ENCODE measurements at places on chromosomes 3 and 15.
A peak's percentile ranks its signal among the peaks of the same experiment; 100 is the strongest.

GRCh38 chr15:78415284-78415683, 22.7 kb upstream of the IREB2 start:
- DNase-seq = peak; percentile 13

DNA sequence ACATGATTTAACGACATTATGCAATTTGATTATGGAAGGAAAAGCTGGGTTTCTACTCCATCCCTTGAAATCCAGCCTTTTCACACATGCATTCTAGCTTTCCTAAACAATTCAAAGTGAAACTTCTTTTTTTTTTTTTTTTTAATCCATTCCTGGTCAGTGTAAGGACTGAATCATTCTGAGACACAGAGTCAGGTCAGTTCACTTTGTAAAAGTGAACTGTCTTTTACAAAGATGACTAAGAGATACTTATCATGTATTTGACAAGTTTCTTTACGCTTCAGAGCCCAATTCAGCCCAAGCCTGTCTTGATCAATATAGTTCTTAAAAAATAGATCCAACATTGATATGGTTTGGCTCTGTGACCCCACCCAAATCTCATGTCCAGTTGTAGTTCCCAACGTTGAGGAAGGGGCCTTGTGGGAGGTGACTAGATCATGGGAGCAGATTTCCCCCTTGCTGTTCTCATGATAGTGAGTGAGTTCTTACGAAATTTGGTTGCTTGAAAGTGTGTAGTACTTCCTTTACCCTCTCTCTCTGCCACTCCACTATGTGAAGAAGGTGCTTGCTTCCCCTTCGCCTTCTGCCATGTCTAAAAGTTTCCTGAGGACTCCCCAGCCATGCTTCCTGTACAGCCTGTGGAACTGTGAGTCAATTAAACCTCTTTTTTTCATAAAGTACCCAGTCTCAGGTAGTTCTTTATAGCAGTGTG, 345.6 kb upstream of the THBS1 start:
- DNase-seq = no peak

GRCh38 chr15:74340150-74340549, 27.3 kb downstream of the CYP11A1 start:
- no peak for DNase-seq

DNA sequence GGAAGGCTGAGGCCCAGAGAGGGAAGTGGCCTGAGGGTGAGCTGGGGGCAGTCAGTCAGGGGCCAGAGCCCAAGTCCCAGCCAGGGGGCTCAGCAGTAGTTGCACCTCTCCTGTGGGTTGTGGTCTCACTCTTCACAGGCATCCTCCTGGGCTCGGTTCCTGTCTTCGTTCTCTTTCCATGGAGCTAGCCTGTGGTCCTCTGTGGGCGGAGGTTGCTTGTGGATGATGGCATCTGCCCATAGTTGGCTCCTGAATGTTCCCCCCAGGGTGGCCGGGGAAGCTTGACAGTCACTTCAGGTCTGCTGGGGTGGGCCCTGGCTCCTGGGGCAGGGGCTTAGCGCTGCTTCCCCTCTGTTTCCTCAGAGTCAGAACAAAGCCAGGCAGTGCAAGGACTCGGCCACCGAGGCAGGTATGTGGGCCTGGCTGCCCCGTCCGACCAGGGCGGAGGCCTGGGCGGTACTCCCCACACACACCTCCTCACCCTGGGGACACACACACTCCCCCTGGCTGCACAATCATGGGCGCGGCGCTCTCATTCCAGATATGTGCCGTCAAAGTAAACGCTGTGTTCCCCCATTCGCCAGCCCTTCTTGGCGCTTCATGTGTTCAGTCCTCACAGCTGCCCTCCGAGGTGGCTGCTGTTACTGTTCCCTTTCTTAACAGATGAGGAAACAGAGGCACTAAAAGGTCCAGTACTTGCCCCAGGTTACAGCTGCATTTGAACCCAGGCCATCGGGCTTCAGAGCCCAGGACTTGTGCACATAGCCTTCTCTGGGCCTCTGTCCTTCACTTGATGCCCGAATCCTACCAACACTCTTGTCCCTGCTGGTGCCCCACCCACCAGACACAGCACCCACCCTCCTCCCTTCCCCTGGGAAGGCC, 34.5 kb downstream of the PSTPIP1 start:
- no peak for DNase-seq

- DNase-seq = no peak
Measured at GRCh38 chr3:10160346-10160745, 4.4 kb upstream of the IRAK2 start.

DNA sequence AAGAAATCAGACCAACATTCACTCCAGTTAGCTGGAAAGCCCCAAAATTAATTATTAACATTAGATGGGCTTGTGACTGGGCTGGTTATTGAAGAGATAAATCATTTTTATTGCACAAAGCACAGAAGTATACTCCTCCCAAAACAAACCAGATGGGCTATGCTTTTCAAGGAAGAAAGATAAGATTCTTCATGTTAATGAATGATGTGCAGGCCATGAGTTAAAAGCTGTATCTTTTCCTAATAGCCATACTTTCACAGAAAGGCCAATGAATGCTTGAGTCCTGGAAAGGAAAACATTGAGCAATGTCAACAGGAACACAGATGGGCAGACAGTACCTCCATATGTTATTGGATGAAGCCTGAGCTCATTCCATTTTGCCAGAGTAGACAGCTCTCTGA, 55.4 kb downstream of the OCA2 start:
- no peak for DNase-seq

GRCh38 chr3:159609625-159610024, 379.0 kb upstream of the IL12A start:
- DNase-seq = no peak

DNA sequence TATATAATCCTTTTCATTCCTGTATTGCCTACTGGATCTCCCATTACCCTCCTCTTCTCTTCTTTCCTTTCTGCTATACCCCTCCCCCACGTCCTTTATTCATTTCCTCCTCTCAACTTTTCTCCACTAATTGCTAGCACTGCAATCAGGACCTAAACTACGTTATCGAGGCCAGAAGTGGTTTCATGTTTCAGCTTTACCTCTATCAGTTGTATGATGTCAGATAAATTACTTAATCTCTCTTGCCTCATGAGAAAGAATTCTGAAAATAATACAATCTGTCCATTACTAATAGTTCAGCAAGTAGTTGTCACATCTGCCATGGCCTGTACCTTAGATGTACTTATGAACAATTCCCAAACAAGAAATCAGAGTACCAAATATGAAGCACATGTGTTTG, 10.6 kb downstream of the POPDC2 start:
- no peak for DNase-seq

GRCh38 chr15:83282776-83283137, 1.7 kb downstream of the BNC1 start:
- DNase-seq = no peak

- no peak for DNase-seq
Measured at GRCh38 chr15:74428442-74428787, 5.3 kb downstream of the SEMA7A start.

DNA sequence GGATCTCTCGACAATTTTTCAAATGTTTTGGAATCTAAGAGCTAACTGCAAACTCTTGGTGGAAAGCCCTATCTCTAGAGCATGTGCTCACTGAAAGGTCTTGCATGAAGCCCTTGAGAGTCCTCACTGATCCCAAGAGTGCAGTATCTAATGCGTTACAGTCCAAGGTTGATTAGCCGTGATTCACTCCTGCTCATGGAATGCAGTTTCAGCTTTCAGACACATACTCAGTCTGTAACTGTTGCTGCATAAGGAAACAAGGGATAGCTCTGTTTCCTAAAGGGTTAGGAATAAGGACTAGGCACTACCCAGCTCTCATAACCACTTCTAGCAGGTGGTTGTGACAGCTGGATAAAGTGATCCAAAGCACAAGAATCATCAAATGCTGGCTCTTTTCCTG, 687.4 kb upstream of the CFAP20DC start:
- no peak for DNase-seq

- DNase-seq = no peak
Measured at GRCh38 chr3:119981386-119981785, 112.9 kb downstream of the GSK3B start.

GRCh38 chr3:172044833-172045585, 5.6 kb downstream of the FNDC3B start:
- no peak for DNase-seq
